Brain pericyte (primary cell): ENCODE measurements at places on chromosomes 12 and 14.

- no peak for DNase-seq
Observed at GRCh38 chr14:55180434-55180833, 11.0 kb downstream of the DLGAP5 start.

DNA sequence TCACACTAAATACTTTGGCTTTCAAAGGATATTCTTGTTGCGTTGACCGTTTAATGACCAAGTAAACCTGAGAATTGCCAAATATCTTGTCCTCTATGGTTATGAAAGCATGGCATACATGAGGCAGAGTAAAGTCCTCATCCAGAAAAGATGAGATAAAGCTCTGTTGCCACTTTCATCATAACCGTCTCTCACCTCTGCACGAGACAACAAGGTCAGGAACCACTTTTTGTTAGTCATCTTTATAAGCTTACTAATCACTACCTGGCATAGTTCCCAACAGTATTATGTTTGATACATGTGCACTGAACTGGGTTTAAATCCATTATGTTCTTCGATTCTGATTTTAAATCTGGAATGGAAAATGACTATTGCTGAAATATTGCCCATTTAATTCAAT lies 31.3 kb downstream of the PTPRB start:
- DNase-seq = no peak

DNA sequence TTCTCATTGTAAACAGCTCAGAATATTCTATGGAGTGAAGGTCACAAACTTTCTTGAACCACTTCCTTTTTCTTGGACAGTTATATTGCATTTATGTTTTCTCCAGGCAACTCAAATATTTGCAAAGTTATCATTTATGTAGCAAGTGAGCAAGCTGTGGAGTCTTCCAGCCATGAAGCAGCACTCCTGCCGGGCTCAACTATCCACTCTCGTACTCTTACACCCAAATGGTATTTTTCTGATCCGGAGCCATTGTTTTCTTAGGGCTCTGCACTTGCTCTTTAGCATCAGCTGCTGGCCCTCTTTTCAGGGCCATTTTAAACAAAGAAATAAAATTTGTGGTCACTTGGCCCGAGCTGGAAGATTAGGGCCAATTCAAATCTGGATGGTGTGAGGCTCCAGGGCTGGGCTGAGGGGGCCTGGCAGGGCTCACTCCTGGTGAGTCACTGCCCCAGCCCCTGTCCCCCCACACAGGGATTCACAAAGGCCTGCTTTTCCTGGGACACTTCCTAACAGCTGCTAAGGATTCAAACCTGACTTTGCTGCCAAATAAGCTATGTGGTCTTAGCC lies 19.7 kb downstream of the SYNE3 start:
- DNase-seq = peak; percentile 53

DNA sequence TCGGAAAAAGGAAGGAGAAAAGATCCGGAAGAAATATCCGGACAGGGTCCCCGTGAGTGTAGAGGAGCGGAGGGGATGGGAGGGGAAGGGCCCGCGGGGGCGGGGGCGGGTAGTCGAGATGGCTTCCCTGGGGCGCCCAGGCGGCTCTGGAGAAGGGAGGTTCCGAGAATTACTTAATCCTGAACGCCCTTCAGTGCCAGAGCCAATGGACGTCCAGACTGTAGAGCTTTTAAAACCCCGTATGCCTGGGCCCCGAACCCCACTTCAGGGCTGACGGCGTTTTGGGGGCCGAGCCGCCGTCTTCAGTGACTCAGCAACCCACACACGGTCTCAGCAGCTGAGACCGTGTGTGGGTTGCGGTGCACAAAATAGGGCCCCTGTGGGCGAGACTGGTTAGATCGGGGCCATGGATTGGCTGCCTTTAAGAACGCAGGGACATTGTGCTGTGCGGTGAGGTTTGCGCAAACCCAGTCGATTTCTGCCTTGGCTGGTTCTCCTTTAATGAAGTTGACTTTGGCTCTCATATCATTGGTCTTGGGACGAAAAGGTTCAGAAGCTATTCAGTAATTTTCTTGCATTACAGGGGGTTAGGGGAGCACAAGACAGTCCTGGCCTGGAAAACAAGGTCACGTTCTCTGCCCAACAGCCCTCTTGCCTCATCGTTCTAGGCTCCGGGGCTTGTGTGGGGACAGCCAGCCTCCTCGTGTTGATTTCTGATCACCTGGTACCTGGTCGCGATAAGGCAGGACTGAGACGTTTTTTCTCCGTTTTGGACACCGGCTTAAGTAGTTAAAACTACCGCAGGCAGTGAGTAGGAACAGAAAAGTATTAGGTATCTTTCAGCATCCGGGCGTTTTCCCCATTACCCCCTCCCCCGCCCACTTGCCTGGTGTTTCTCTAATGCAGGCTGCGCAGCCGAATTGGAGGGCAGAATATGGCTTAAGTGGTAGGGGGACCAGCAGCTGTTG lies 775 bp downstream of the GABARAPL1 start:
- no peak for DNase-seq

GRCh38 chr14:65062096-65063075 lies 39.9 kb downstream of the MAX start:
- no peak for DNase-seq

DNA sequence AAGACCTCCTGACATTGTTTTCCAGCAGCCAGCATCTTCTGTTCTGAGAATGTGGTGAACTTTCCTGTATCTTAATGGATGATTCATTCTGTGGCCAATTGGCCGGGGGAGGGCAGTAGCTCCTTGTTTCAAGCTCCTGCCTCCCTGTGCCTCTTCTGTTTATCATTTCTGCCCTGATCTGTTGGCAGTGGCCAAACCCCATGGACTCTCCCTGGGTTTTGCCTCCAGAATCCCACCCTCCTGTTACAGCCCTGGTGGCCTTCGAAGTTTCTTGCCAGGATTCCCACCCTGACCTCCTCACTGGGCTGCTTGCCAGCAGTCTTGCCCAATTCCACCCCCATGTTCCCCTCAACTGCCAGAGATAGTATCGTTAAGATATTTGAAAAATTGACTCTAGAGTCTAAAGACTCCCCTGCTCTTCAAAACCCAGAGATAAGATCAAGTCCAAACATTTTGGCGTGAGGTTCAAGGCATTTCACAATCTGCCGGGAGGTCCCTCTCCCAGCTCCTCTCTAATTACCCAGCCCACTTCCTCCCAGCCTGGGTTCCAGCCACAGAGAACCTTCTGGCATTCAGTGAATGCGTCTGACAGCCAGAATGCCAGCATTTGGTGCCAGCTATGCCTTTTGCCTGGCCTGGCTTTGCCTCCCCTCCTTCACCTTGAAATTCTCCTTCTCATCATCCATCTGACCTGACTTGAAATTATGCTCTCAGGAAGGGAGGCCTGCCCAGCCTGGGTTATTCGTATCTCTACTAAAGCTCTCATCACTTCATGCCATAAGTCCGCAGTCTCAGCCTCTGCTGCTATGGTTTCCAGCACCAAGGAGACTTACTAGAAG lies 37.7 kb upstream of the TXNRD1 start:
- DNase-seq = peak; percentile 63

DNA sequence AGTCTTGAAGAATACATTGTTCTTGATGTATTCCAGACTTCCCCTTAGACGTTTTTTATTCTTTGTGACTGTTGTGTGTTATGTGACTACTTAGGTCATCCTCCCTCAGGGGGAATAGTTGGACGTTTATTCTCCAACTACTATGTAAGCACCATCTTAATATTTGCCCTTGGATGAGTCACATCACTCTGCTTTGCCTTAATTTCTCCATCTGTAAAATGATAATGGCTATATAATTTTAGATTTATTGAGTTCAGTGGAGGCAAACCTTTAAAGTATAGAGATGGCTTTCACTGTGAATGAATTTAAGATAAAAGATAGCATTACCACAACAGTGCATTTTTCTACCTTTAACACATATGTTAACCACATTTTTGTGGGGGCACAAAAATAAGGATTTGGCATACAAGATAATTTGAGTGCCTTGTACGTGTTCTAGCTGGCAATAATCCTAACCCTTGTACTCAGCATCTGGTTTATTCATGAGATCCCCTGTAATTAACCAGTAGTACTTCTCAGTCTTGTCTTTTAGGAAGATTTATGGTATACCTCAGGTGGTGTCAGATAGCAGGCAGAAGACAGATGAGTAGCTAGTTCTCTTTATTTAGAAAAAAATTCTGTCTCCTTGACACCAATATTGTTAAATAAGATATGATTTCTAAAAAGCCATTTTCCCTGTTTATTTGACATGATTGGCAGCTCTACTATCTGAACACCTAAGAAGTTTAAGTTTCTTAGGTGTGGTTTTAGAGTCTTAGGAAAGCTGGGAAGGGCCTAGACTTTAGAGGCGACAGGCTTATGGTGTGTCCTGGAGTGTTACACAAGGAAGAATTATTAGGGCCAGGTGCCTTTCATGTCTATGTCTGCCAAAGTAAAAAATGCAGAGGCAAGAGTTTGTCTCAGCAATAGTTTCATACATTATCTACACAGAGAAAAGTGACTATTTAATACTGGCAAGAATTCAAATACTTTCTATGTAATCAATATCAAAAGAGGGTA lies 152.3 kb downstream of the RAD51B start:
- no peak for DNase-seq

GRCh38 chr12:29552324-29552927 lies 54.9 kb upstream of the OVCH1 start:
- DNase-seq = no peak

DNA sequence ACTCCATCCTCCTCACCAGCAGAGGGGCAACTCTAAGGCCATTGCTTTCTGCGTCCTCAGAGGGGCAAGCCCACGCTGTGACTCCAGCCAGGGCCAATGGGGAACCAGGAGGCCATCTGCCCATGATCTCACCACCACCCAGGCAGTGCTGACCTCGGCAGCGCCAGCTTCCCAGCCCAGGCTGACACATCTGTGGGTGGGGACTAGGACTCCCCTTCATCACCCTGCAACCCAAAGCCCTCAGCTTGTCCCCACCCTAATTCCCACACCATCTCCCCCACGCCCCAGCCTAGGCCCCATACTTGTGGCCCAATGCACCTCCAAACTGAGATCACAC lies 58.6 kb downstream of the VWF start:
- DNase-seq = no peak

DNA sequence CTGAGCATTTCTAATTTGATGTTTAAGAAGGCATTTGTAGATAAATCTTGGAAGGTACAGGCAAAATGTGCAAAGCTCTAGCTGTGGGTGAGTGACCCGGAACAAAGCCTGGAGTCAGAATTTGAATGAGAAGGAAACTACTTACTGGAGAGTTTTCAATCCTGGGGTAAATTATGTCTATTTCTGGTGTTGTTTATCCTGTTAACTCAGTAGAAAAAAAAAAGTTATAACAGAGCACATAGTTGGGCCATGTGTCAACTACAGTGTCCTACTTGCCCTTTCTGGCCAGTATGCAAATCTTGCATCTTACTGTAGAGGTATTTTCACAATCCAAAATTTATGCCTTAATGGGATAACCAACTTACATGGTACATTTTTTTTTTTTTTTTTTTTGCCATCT lies 182.3 kb downstream of the SYNE2 start:
- no peak for DNase-seq

GRCh38 chr14:33764876-33765650 lies 185.8 kb downstream of the EGLN3 start:
- DNase-seq = no peak

DNA sequence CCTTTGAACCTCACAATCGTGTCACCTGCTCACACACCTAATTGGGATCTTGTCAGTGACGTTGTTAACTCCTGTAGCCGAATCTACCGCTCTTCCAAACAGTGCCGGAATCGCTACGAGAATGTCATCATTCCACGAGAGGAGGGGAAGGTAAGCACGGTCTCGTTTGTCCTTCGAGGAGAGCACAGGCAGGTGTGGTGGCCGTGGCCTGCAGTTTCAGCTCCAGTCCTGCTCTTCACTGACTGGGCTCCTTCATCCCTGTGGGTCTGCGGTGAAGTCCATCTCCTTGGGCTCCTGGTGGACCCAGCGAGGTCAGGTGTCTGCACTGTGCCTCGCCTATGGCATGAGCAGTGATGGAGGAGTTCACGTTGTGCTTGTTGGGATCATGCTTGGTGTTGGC lies 96.0 kb downstream of the EP400 start:
- no peak for DNase-seq

GRCh38 chr12:2696136-2696535 lies 98.6 kb upstream of the FKBP4 start:
- DNase-seq = no peak

DNA sequence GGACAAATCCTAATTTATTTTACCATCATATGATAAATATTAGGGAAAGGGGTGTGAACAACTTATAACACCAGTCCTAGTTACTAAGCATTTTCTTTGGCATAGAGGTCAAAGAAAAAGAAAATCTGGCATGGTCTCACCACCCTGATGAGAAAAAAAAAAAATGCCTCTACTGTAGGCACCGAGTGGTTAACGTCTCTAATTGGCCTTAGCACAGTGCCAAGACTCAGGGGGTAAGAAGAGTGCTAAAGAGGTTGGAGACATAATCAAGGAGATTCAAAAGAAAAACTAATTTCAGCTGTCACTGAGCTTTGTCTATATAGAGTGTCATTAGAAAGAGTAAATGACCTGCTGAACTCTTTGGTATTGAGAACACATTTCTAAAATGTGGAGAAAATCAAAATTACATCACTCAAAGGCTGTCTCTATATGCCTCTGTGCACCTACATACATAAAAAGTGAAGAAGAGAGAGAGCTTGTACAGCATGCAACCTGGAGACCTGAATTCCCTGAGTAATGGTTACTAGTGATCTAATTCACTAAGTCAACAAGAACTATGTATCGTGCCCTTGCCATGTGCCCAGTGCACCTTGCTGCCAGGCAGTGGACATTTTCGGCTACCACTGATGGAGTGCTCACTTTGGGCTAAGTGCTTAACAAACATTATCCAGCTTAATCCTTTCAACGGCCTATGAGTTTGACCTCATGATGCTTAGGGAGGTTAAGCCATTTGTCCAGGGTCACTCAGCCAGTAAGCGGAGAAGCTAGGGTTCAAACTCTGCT lies 113.8 kb upstream of the G2E3 start:
- no peak for DNase-seq
